ENCODE measurements at places on chromosomes 3 and 15.

GRCh38 chr3:26141296-26141695, 351.4 kb downstream of the OXSM start:
- H3K27me3 ChIP-seq: no peaks in the 10 kb centered on the region
- no peaks in the 10 kb centered on the region for H3K4me1 ChIP-seq
- H3K4me3 ChIP-seq: no peak overlapping the region
- H3K36me3 ChIP-seq: no peaks in the 10 kb centered on the region
- DNase-seq: no peak

DNA sequence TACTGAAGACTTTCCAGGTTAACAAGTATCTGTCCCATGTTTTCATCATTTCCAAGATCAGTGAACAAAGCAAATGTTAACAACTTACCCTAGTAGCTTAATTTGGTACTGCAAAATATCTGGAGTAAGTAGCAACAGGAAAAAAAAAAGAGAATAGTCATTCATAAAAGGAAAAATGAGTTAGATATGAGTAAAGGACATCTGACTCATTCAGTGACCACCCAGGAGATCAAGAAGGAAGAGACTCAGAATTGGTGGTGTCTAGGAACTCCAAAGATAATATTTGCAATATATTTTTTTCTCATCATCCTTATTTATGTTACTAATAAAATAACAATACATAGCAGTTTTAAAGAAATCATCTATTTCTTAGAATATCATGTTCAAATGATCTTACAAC, 253.8 kb upstream of the COL8A1 start:
- H3K27ac ChIP-seq: no peak overlapping the region
- no peaks in the 10 kb centered on the region for H3K27me3 ChIP-seq
- H3K4me1 ChIP-seq: no peaks in the 10 kb centered on the region

DNA sequence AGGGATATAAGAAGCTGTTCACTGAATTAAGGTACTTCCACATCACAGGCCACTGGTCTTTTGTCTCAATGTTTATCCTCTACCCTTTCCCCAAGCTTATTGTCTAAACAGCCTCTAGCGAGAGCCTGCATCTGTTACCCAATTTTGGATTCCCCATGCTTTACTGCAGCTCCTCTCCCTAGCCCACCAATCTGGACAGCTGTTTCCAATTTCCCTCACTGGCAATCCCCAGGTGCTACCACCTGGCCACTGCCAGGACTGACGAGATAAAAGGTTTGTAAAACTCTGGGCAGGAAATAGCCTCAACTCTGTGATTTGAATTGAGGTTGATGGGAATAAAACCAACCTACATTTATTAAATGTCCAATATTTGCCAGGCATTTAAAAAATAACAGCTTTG, 58.0 kb upstream of the TEX9 start:
- H3K36me3 ChIP-seq: no peaks in the 10 kb centered on the region
- no peaks in the 10 kb centered on the region for H3K4me1 ChIP-seq
- no peak overlapping the region for H3K4me3 ChIP-seq

GRCh38 chr15:74808078-74808839, 4.4 kb upstream of the LMAN1L start:
- no peaks in the 10 kb centered on the region for H3K27me3 ChIP-seq
- no peak overlapping the region for H3K4me3 ChIP-seq
- DNase-seq: no peak
- no peaks in the 10 kb centered on the region for H3K36me3 ChIP-seq

- H3K4me1 ChIP-seq: no peaks in the 10 kb centered on the region
- H3K4me3 ChIP-seq: no peak overlapping the region
- no peaks in the 10 kb centered on the region for H3K36me3 ChIP-seq
- peak; percentile 8 for DNase-seq
- H3K27me3 ChIP-seq: no peaks in the 10 kb centered on the region
- no peak overlapping the region for H3K27ac ChIP-seq
Observed at GRCh38 chr3:140128631-140129030, 193.6 kb downstream of the CLSTN2 start.

GRCh38 chr3:153313302-153313965, 151.4 kb downstream of the RAP2B start:
- peak; percentile 29 for DNase-seq
- H3K27ac ChIP-seq: no peak overlapping the region
- no peaks in the 10 kb centered on the region for H3K36me3 ChIP-seq
- no peaks in the 10 kb centered on the region for H3K27me3 ChIP-seq

DNA sequence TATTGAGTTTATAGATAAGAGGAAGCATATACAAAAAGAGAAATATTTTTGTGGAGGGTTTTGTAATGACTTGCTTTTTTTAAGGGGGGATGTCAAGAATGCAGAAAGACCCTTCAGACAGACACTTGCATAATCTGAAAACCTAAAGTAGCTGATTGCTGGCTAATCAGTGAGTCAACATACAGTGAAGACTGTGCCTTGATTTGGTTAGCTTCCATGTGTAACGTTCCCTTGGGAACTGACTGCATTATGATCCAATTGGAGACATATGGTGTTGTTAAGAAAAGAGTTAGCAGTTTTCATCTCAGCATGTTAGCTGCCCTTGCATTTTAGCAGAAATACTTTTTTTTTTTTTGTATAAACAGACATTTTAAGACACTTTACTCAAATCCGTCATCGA, 483.2 kb downstream of the RBMS3 start:
- peak; percentile 79 for DNase-seq
- no peak overlapping the region for H3K4me3 ChIP-seq
- no peaks in the 10 kb centered on the region for H3K27me3 ChIP-seq
- H3K4me1 ChIP-seq: peaks cover 19% of the 10 kb centered on the region
- H3K36me3 ChIP-seq: no peaks in the 10 kb centered on the region
- no peak overlapping the region for H3K27ac ChIP-seq

DNA sequence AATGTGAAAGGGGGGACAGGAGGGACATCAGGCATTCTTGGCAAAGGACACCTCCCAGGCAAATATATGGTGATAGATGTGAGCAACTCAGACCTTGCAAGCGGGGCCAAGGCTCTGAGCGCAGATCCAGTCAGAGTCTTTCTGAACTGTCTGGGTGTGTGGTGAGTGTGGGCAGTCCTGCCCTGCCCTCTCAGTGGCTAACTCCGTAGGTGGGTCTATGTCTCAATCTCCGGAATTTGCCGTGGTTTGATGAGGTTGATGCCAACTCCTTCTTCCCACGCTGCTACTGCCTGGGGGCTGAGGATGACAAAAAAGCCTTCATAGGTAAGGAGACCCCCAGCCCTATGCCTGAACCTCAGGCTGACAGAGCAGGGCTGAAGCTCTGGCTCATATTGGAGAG, 7.4 kb downstream of the TTLL3 start:
- H3K27me3 ChIP-seq: no peaks in the 10 kb centered on the region
- no peaks in the 10 kb centered on the region for H3K4me1 ChIP-seq
- peaks cover 11% of the 10 kb centered on the region for H3K36me3 ChIP-seq
- H3K27ac ChIP-seq: no peak overlapping the region
- DNase-seq: no peak

DNA sequence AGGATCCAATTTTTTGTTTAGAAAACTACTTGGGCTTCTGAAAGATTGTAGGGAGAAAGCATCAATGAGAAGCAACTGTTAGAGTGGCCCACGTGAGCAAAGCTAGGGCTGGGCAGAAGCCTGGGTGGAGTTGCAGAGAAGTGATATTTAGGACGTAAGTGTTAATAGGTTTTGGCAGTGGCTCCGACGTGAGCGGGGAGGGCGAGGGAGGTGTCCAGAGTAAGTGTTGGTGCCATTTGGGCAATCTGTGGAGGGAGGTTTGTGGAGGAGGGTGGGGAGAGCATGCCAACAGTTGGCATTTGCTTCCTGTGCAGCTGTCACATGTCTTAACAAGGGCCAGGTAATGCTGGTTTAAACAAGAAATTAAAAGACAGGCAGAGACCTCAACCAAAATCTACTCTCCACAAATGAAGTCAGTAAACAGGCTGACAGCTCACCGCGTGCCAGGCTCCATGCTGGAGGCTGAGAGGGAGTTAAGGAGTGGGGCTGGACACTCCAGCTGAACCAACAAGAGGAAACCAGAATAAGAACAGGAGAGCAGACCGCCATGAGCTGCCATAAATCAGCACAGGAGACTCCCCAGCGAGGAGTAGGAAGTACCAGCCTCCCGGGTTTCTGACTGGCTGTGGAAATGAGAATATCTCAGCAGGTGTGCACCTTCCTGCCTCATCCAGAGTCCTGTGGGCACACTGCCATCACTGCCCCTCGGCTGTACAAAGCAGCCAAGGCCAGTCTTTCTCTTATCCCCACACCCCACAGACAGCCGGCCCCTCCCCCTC, 232.6 kb downstream of the ABHD5 start:
- no peak overlapping the region for H3K27ac ChIP-seq
- no peaks in the 10 kb centered on the region for H3K36me3 ChIP-seq
- H3K27me3 ChIP-seq: peaks cover 13% of the 10 kb centered on the region
- H3K4me3 ChIP-seq: no peak overlapping the region
- H3K4me1 ChIP-seq: no peaks in the 10 kb centered on the region

GRCh38 chr3:38005076-38006020, 14.8 kb downstream of the VILL start:
- peaks cover 52% of the 10 kb centered on the region for H3K36me3 ChIP-seq
- peak; percentile 49 for DNase-seq
- no peaks in the 10 kb centered on the region for H3K27me3 ChIP-seq
- no peak overlapping the region for H3K27ac ChIP-seq
- H3K4me3 ChIP-seq: no peak overlapping the region

DNA sequence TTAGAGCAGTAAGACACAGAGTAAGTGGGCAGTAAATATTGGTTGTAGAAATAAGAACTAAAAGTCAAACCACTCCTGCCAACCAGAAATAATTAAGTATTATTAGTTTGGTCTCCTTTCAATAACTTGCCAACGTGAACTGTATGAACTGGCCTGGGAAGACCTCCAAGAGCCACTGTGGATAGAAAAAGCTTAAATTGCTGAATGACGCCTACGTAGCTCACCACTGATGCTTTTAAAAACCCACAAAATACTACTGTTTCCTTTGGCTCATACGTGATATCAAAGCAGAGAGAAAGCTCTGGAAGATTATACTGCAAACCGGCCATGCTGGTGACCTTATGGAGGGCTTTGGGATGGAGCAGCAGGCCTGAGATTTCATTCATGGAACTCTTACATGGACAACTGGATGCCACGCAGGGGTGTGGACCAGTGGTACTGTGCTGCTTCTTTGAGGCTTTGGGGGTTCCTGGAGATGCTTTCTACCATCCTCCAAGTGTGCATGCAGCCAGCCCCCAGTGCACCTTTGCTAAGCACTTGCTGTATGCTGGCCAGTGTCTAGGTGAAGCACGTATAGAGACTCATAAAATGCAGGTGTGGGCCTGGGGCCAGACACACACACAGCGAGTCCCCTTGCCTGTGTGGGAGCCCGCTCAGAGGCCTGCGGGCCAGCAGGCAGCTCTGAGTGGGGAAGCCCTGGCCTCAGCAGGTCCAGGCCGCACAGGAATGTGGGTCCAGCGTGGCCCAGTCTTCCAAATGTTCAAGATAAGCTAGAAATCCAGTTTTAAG, 66.8 kb downstream of the ABTB1 start:
- H3K27ac ChIP-seq: no peak overlapping the region
- H3K4me3 ChIP-seq: no peak overlapping the region
- DNase-seq: no peak
- H3K36me3 ChIP-seq: no peaks in the 10 kb centered on the region

GRCh38 chr3:70620956-70621355, 308.5 kb upstream of the MDFIC2 start:
- H3K27ac ChIP-seq: no peak overlapping the region
- H3K36me3 ChIP-seq: no peaks in the 10 kb centered on the region
- no peak for DNase-seq
